Mesenchymal stem cell (in vitro differentiated cells and primary cell): ENCODE measurements at places on chromosomes 7 and 10.

- H3K4me1 ChIP-seq: no peaks in the 10 kb centered on the region
- no peak overlapping the region for H3K27ac ChIP-seq
- no peak overlapping the region for H3K4me3 ChIP-seq
- no peak for DNase-seq
These were observed 89.7 kb upstream of the STEAP4 start for GRCh38 chr7:88396295-88396947.

- H3K27me3 ChIP-seq: no peaks in the 10 kb centered on the region
- H3K36me3 ChIP-seq: no peaks in the 10 kb centered on the region
- H3K4me1 ChIP-seq: peaks cover 6% of the 10 kb centered on the region
- H3K27ac ChIP-seq: no peak overlapping the region
- H3K4me3 ChIP-seq: no peak overlapping the region
- peak; percentile 38 for DNase-seq
These were observed 2.4 kb downstream of the KLLN start for GRCh38 chr10:87860816-87861403.

DNA sequence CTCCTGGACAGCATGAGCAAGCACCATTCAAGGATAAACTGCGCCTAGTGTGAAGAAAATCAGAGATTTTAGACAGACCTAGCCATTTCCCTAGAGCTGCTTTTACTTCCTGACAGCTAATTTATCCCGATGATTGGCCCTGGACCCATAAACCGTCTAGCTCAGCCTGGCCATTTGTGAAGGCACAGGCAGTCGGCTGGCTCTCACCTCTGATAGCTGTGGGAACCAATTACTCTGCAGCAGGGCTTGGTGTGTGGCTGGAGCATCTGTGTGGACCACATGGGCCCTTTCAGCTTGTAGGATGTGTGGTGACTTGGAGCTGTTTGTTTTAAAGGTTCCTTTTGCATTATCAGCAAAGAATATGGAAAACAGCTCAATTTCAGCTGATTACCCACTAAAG is 111.1 kb upstream of the NPY start:
- H3K4me3 ChIP-seq: no peak overlapping the region
- no peak overlapping the region for H3K27ac ChIP-seq
- no peaks in the 10 kb centered on the region for H3K27me3 ChIP-seq
- H3K4me1 ChIP-seq: no peaks in the 10 kb centered on the region

- DNase-seq: peak; percentile 85
- H3K36me3 ChIP-seq: no peaks in the 10 kb centered on the region
- no peak overlapping the region for H3K4me3 ChIP-seq
- H3K27me3 ChIP-seq: no peaks in the 10 kb centered on the region
These were observed 296.7 kb upstream of the KLF6 start for GRCh38 chr10:4081685-4082111.

DNA sequence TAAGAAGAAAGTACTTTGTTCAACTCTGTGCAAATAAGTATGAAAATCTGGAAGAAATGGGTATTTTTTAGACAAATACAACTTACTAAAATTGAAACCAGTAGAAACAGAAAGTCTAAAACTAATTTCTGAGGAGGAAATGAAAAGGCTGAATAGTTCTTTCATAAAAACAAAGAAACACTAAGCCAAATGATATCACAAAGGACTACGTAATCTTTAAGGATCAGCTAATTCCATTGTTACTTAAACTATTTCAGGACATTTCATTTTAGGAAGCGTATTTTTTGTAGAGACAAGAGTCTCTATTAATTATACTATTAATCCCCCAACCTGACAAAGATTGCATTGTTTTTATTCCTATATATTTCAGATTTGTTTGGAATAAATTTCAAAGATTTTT is 11.2 kb upstream of the CCSER2 start:
- H3K36me3 ChIP-seq: no peaks in the 10 kb centered on the region
- no peak overlapping the region for H3K27ac ChIP-seq

- no peak overlapping the region for H3K27ac ChIP-seq
- H3K27me3 ChIP-seq: no peaks in the 10 kb centered on the region
- H3K36me3 ChIP-seq: peaks cover 6% of the 10 kb centered on the region
- no peak overlapping the region for H3K4me3 ChIP-seq
- no peak for DNase-seq
- H3K4me1 ChIP-seq: peaks cover 5% of the 10 kb centered on the region
These were observed 42.8 kb downstream of the GRB10 start for GRCh38 chr7:50739744-50740435.

DNA sequence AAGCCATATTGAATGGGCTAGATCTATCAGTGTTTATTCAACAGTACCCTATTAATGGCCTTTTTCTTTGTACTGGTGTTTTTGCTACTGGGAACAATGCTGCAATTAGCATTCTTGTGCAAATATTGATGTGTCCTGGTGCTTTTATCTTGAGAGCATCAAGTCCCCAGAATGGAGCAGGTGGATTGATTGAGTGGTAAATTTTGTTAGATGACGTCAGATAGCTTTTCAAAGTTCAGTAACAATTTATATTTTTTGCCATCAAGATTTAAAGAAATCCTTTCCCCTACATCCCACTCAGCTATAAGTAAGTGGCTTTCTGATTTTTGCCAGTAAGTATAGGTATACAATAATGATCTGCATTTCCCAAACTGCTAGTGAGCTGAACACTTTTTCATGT is 63.4 kb upstream of the SYPL1 start:
- DNase-seq: no peak
- H3K27ac ChIP-seq: no peak overlapping the region
- H3K27me3 ChIP-seq: peaks cover 7% of the 10 kb centered on the region
- no peaks in the 10 kb centered on the region for H3K36me3 ChIP-seq
- H3K4me3 ChIP-seq: no peak overlapping the region

DNA sequence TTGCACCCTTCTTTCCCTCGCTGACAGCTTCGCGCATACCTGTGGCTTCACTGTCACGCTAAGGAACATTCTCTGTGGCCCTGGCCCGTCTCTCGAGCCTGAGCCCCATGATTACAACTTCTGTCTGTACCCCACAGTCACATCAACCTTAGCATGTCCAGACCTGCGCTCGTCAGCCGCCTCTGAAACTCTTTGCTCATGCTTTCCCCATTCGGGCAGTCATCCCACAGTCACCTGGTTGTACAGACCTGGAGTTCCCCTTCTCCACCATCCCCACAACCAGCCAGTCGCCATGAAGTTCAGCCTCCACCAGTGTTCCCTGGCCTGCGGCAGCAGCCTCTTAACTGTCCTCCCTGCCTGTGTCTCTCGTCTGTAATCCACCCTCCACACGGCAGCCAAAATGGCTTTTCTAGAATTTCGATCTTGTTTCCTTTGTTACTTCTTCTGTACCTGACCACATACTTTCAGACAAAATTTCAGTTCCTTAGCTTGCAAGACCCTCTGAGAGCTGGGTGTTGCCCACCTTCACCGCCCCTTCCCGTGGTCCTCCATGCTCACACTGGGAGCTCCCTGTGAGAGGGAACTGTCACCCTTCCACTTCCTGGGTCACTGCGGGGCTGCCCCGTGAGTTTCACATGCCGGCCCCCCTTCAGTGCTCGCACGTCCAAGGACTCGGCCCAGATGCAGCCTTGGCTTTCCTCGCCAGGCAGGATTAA is 229.2 kb downstream of the CELF2 start:
- peaks cover 10% of the 10 kb centered on the region for H3K4me1 ChIP-seq
- H3K4me3 ChIP-seq: no peak overlapping the region
- H3K27me3 ChIP-seq: no peaks in the 10 kb centered on the region
- H3K27ac ChIP-seq: no peak overlapping the region

DNA sequence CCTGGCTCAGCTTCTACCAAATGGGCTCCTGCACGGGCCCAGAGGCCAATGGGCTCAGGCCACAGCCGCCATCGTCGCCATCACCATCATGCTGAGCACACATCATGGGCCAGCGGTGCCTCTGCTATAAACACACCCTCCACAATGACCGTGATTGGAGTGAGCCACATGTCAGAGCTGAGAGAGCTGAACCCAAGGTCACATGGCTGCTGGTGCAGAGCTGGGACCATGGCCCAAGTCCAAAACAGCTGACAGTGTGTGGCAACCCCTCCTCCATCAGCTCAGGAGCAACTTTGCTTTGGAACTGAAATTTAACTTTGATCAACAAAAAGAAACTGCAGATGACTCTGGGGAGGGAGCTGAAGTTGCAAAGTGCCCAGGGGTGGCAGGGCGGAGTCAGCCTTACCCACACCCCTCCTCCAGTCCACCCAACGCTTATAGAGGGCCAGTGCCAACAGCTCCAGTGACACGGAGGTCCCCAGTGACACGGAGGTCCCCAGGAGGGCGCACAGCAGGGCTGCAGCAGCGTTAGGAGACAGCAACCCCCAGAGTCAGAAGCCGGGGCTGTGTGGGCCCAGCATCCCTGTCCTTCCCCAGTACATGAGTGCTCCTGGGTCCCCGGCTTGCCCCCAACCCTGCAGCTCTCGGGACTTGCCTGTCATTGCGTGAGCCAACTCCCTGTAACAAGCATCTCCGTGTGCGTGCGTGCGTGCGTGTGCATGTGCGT is 249.6 kb downstream of the ELFN1 start:
- H3K4me1 ChIP-seq: peaks cover 1% of the 10 kb centered on the region
- no peaks in the 10 kb centered on the region for H3K36me3 ChIP-seq
- H3K27ac ChIP-seq: no peak overlapping the region

GRCh38 chr7:115087437-115087836 is 165.5 kb downstream of the MDFIC start:
- no peaks in the 10 kb centered on the region for H3K27me3 ChIP-seq
- peak; percentile 80 for DNase-seq
- no peaks in the 10 kb centered on the region for H3K4me1 ChIP-seq
- H3K27ac ChIP-seq: peak overlapping the region; percentile 24
- H3K4me3 ChIP-seq: no peak overlapping the region
